Keratinocyte (primary cell): ENCODE measurements at places on chromosomes 7 and 10. TPM values are rescaled to one million over a fixed set of nuclear protein-coding genes. Genes with fewer than 3 reads are reported as not detected.

- H3K27ac ChIP-seq, result no peak overlapping the region
- H3K4me1 ChIP-seq, result no peaks in the 10 kb centered on the region
- no peaks in the 10 kb centered on the region for H3K36me3 ChIP-seq
- H3K4me3 ChIP-seq, result no peak overlapping the region
- DNase-seq, result no peak
Measured at GRCh38 chr10:126538439-126539135, 131.9 kb downstream of the C10orf90 start.

GRCh38 chr10:66252986-66253385 is 672.9 kb upstream of the LRRTM3 start:
- H3K4me3 ChIP-seq, result no peak overlapping the region
- no peak for DNase-seq
- H3K4me1 ChIP-seq, result no peaks in the 10 kb centered on the region
- H3K27ac ChIP-seq, result no peak overlapping the region
- H3K36me3 ChIP-seq, result no peaks in the 10 kb centered on the region
- H3K27me3 ChIP-seq, result no peaks in the 10 kb centered on the region

GRCh38 chr7:8433477-8434289 is at the start of gene NXPH1:
Gene NXPH1, plus strand, starts transcription at chr7:8433609.
- H3K36me3 ChIP-seq, result no peaks in the 10 kb centered on the region
- peaks cover 47% of the 10 kb centered on the region for H3K27me3 ChIP-seq
- no peak within 1 kb of the TSS for H3K27ac ChIP-seq
- DNase-seq, result no peak

GRCh38 chr7:22654831-22655230 is 72.2 kb upstream of the IL6 start:
- peaks cover 15% of the 10 kb centered on the region for H3K4me1 ChIP-seq
- H3K36me3 ChIP-seq, result no peaks in the 10 kb centered on the region
- DNase-seq, result no peak
- H3K27me3 ChIP-seq, result no peaks in the 10 kb centered on the region
- no peak overlapping the region for H3K4me3 ChIP-seq
- H3K27ac ChIP-seq, result no peak overlapping the region

DNA sequence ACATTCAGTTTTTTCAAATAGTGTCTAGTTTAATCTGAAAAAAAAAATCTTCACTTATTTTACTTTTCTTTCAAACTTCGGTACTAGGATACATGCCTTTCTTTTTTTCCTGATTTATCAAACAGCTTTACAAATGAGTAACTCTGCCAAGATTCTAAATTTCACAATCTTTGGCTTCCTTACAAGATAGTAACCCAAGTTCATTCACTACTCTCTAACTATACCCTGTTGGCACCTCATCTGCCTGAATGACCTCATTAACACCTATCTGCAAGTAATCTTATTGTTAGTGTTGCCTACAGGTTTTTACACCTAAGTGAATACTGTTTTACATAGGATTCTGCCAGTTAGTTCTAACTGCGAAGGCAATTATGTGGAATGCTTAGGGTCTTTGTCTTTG is 159.8 kb downstream of the FOXP2 start:
- H3K36me3 ChIP-seq, result no peaks in the 10 kb centered on the region
- H3K27me3 ChIP-seq, result no peaks in the 10 kb centered on the region
- H3K4me1 ChIP-seq, result no peaks in the 10 kb centered on the region
- DNase-seq, result no peak
- no peak overlapping the region for H3K27ac ChIP-seq
- no peak overlapping the region for H3K4me3 ChIP-seq

DNA sequence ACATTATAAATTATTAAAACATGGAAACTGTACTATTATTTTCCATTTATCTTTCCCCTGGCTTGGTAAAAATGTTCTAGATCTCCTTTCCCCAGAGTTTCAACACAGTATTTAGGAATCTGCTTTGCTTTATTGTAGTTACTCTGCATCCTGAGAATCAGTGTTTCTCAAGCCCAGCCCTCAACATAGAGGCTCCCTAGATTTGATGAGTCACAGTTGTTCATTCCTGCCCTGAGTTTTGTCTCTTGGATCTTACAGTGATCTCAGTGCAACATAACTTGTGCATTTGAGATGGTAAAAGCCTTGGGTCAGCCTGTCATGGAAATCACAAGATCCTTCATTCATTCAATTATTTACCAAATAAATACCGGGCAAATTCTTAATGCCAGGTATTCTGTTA is 63.0 kb downstream of the VAX1 start:
- no peak overlapping the region for H3K4me3 ChIP-seq
- DNase-seq, result no peak
- peaks cover 3% of the 10 kb centered on the region for H3K27me3 ChIP-seq
- no peaks in the 10 kb centered on the region for H3K36me3 ChIP-seq
- H3K4me1 ChIP-seq, result no peaks in the 10 kb centered on the region
- no peak overlapping the region for H3K27ac ChIP-seq

GRCh38 chr7:123782071-123782798 is 33.4 kb upstream of the WASL start:
- no peak for DNase-seq
- H3K27me3 ChIP-seq, result no peaks in the 10 kb centered on the region
- no peak overlapping the region for H3K27ac ChIP-seq
- H3K4me1 ChIP-seq, result no peaks in the 10 kb centered on the region

MSANTD7 gene
- 6.6 to 8.6 TPM (median 7.1 TPM) in 3 replicates for polyA plus RNA-seq

SMKR1 gene
- polyA plus RNA-seq, result 0.23 to 0.81 TPM (median 0.76 TPM) in 3 replicates

- H3K36me3 ChIP-seq, result no peaks in the 10 kb centered on the region
- no peak overlapping the region for H3K4me3 ChIP-seq
- no peaks in the 10 kb centered on the region for H3K4me1 ChIP-seq
Measured at GRCh38 chr7:148177972-148178371, 412.6 kb upstream of the C7orf33 start.

LYZL1 gene
- polyA plus RNA-seq, result not detected in 3 replicates

- H3K27ac ChIP-seq, result peak overlapping the region; percentile 91
- no peaks in the 10 kb centered on the region for H3K36me3 ChIP-seq
- H3K27me3 ChIP-seq, result no peaks in the 10 kb centered on the region
- H3K4me3 ChIP-seq, result peak overlapping the region; percentile 99
- no peak for DNase-seq
Measured at GRCh38 chr7:77698042-77698625, 1.9 kb downstream of the RSBN1L start.

DNA sequence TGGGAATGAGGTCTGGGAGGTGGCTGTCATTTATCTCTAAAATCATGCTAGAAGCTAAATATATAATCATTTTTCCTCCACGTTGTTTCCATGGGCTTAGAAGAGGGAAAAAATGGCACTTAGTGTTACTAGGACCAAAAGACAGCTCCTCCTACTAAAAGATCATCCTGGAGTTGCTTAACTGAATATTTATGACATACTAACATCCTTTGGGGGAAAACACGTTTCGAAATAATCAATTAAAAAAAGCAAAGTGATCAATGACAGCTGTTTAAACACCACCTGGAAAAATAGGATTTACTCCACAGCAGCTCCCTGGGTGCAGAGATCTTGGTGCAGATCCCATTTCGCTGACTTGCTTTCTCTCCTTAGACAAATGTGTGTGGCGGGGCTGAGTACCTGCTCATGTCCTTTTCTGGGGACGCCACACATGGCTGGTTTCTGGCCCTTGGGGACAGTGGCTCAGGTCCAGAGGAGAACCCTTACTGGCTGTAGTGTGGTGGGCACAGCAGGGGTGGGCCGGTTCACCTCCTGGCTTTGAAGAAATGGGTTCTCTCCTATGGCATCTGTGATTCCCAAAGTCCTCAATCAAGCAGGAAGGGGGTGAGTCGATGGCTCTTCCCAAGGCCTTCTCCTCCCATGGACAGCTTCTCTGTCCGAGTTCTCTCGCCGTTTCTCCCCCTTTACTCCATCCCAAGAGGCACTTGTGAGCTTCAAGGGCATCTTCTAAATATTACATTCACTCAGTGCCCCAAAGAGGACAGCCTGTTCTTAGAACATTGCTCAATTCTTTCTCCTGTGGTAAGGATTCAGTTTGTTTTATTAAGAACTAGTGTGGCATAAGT is 156.4 kb upstream of the KLF14 start:
- no peak overlapping the region for H3K4me3 ChIP-seq
- no peaks in the 10 kb centered on the region for H3K27me3 ChIP-seq
- DNase-seq, result no peak
- peaks cover 55% of the 10 kb centered on the region for H3K36me3 ChIP-seq
- H3K4me1 ChIP-seq, result peaks cover 79% of the 10 kb centered on the region

DNA sequence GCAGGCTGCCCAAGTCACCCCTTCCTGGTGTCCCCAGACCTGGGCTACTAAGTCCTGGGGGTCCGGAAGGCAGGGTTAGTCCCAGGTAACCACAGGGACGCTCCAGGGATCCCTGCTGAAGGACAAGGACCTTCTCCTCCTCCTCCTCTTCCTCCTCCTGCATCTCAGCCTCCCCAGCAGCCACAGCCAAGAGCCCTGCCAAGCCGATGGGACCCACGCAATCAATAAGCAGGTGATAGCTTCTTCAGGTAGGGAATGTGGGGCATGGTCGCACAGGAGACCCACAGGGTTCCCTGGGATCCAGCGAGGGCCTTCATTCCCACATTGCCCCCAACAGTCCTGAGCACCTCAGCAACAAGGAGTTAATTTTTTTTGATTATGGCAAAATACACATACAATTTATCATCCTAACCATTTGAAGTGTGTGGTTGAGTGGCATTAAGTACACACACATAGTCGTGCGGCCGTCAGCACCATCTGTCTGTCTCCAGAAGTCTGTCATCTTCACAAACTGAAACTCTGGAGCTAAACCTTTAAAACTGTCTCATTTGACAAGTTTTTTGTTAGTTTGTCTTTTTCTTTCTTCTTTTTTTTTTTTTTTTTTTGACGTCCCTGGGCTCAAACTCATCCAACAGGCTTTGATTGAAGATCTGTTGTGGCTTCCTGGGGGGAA is 12.1 kb downstream of the CRYGN start:
- H3K36me3 ChIP-seq, result no peaks in the 10 kb centered on the region
- H3K27me3 ChIP-seq, result peaks cover 5% of the 10 kb centered on the region
- H3K27ac ChIP-seq, result no peak overlapping the region
- peaks cover 8% of the 10 kb centered on the region for H3K4me1 ChIP-seq

DNA sequence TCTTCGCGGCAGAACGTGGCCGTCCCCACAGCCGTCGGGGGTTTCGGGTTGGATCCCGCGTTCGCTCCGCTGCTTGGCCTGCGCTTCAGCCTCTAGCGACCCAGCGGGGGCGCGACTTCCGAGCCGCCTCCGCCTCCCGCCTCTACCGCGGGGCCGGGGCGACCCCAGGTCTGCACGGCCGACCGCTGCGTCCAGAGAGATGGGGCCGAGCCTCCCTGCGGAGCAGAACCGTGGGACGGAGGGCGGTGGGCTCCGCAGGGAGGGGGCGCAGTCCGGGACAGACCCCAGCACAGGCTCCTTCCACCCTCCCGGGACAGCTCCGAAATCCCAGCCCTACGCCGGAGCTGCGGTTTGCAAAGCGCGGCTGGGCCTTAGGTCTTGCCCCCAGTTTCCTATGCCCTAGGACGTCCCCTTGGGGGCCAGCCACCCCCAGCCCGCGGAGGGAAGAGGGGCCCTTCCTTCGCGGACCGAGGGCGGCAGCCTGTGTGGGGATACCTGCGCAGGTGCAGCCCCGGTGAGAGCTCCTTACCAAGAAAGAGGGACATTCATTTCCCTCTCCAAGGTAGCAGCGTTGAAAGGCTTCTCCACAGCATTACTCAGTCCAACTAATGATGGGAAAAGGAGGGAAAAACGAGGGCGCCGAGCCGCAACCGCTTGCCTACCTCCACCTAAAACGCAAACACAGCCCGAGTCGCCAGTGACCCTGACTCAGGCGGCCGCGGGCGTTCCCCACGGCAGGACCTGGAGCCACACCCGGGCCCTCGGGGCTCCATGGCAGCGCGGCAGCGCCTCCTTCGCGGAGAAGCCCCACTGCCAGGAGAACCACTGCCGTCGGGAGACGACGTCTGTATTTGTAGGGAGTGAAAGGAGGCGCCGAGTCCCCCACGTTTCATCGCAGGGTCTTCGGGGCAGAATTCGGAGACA is 115.7 kb downstream of the BMS1 start:
- no peak overlapping the region for H3K27ac ChIP-seq
- no peaks in the 10 kb centered on the region for H3K4me1 ChIP-seq
- H3K27me3 ChIP-seq, result peaks cover 33% of the 10 kb centered on the region

- no peaks in the 10 kb centered on the region for H3K4me1 ChIP-seq
- no peaks in the 10 kb centered on the region for H3K36me3 ChIP-seq
- no peak overlapping the region for H3K4me3 ChIP-seq
- DNase-seq, result no peak
- no peaks in the 10 kb centered on the region for H3K27me3 ChIP-seq
- no peak overlapping the region for H3K27ac ChIP-seq
Measured at GRCh38 chr7:15856311-15856710, 169.8 kb upstream of the MEOX2 start.

USP6NL gene
- polyA plus RNA-seq, result 5.9 to 9.1 TPM (median 8.7 TPM) in 3 replicates

DNA sequence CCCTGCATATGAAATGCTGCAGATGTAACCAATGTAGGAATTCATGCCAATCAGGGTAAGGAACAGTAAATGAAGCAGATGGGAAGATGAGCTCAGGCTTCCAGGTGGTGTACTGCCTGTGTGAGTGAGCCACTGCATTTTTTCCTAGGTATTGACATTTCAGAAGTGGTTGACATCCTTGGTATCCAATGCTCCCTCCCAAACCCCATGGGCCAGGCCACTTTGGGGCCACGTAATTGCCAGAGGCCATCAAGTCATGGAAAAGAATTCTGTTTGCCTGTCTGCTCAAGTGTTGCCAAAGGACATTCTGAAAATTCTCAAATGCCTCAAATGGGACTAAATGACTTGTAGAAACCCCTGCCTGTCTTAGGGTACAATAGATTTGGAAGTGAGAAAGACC is 384.6 kb downstream of the GATA3 start:
- no peaks in the 10 kb centered on the region for H3K27me3 ChIP-seq
- no peak for DNase-seq
- no peak overlapping the region for H3K4me3 ChIP-seq
- H3K27ac ChIP-seq, result no peak overlapping the region
- H3K4me1 ChIP-seq, result peaks cover 25% of the 10 kb centered on the region

GRCh38 chr7:20257212-20257611 is 40.0 kb upstream of the MACC1 start:
- no peaks in the 10 kb centered on the region for H3K4me1 ChIP-seq
- no peak overlapping the region for H3K4me3 ChIP-seq
- DNase-seq, result no peak
- H3K27ac ChIP-seq, result no peak overlapping the region
- H3K27me3 ChIP-seq, result no peaks in the 10 kb centered on the region
- H3K36me3 ChIP-seq, result no peaks in the 10 kb centered on the region

- DNase-seq, result no peak
- H3K27ac ChIP-seq, result no peak overlapping the region
- no peaks in the 10 kb centered on the region for H3K27me3 ChIP-seq
- H3K4me1 ChIP-seq, result no peaks in the 10 kb centered on the region
- no peak overlapping the region for H3K4me3 ChIP-seq
Measured at GRCh38 chr10:44402465-44403195, 17.7 kb upstream of the CXCL12 start.

CNPY1 gene
- not detected in 3 replicates for polyA plus RNA-seq

DNA sequence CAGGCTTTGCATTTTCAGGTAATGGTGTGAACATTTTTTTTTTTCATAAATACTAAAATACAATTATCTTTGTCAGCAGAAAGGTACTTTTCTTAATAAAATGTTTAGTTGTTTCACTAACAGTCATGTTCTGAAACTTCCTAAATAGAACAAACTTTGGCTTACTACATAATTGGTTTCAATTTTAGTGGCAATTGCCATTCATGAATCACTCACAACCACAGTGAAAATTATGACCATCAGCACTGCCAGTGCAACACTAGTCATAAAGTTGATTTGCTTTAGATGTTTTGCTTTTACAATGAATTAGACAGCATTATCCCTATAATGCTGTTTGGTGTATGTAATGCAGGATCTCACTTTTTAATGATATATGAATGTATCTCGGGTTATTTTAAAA is 297.6 kb upstream of the PLXDC2 start:
- H3K4me1 ChIP-seq, result peaks cover 2% of the 10 kb centered on the region
- DNase-seq, result no peak
- no peak overlapping the region for H3K27ac ChIP-seq
- H3K4me3 ChIP-seq, result no peak overlapping the region

- H3K4me1 ChIP-seq, result peaks cover 5% of the 10 kb centered on the region
- no peaks in the 10 kb centered on the region for H3K27me3 ChIP-seq
- H3K4me3 ChIP-seq, result no peak overlapping the region
- no peak overlapping the region for H3K27ac ChIP-seq
- DNase-seq, result no peak
- H3K36me3 ChIP-seq, result no peaks in the 10 kb centered on the region
Measured at GRCh38 chr7:106128836-106129235, 16.7 kb upstream of the SYPL1 start.
